ENCODE measurements at places on chromosomes 11 and 22. TPM values are rescaled to one million over a fixed set of nuclear protein-coding genes. Genes with fewer than 3 reads are reported as not detected.

MEI1 gene
- polyA plus RNA-seq = 89.5 TPM

SCN2B gene
- polyA plus RNA-seq = not detected

DNA sequence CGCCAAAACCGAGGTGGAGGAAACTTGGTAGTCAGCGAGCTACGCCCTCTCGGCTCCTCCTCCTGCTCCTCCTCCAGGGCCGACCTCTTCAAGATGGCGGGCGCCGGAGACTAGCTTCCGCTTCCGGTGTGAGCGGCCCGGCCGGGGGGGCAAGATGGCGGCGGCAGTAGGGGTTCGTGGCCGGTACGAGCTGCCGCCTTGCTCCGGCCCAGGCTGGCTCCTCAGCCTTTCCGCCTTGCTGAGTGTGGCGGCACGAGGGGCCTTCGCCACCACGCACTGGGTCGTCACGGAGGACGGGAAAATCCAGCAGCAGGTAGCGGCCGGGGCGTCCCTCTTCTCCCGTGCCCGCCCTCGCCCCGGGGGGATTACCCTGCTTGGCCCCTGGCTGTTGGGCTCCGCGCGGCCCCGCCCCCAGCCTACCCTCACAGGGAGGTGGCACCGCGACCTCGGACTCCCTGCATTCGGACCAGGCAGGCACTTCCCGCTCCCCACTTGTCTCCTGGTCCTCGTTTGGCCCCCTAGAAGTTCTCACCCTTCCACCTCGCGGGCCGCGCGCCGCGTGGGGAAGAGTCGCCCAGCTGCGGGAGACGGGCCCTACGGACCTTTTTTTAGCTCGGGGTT, at the start of gene TTC17:
TSS of gene TTC17 (plus strand) at position 120 of the 621 bp plus-strand sequence. CDS start at position 155, 35 bp downstream.
- DNase-seq = peak; percentile 89

DNA sequence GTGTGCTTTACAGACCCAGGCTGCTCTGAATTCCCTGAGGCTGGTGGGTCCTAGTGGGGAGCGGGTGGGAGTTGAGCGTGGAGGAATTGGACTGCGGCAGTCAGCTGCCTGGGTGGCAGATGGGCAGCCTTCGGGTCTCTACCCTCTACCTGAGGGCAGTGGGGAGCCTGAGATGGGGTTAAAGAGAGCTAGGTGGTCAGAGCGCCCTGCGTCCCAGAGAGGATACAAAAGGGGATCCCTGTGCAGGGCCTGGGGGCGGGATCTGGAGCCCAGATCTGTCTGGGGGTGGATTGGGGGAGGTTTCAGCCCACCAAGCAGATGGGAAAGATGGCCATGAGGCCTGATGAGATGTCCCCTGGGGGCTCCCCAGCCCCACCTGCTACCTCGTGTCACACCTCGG, 18.2 kb downstream of the KCTD17 start:
- DNase-seq = no peak

Measured in naive thymus-derived CD8-positive, alpha-beta T cell (primary cell).